Gastroesophageal sphincter (tissue), 4 donors: ENCODE measurements at places on chromosomes 11 and 22. TPM values are rescaled to one million over a fixed set of nuclear protein-coding genes. Genes with fewer than 3 reads are reported as not detected.

The NLRP14 gene
- total RNA-seq = not detected

The LRP5 gene
- 43.4 TPM for total RNA-seq

The OSM gene
- total RNA-seq = not detected

The LIF gene
- 0.58 TPM for total RNA-seq

The DDI1 gene
- not detected for total RNA-seq

The TECTA gene
- total RNA-seq = 1.3 TPM

The LGR4 gene
- total RNA-seq = 21.0 TPM

The HIC2 gene
- total RNA-seq = 5.1 TPM

The ST14 gene
- total RNA-seq = 0.62 TPM

The UBXN1 gene
- total RNA-seq = 185 TPM

The OR2AG1 gene
- total RNA-seq = not detected

The CREBZF gene
- 27.4 TPM for total RNA-seq

The OR2AT4 gene
- total RNA-seq = not detected

The P2RY6 gene
- 2.8 TPM for total RNA-seq

The OR9I1 gene
- total RNA-seq = not detected

The OR4A16 gene
- total RNA-seq = not detected

The MB gene
- not detected for total RNA-seq

The LMO2 gene
- total RNA-seq = 24.2 TPM

The OR52N1 gene
- not detected for total RNA-seq

The LDHAL6A gene
- total RNA-seq = not detected

The GGTLC3 gene
- not detected for total RNA-seq

The PKDREJ gene
- 0.10 TPM for total RNA-seq

The CBLIF gene
- not detected for total RNA-seq

The CASP5 gene
- total RNA-seq = 0.67 TPM

The TRIM49 gene
- not detected for total RNA-seq
